Right cardiac atrium (tissue), 5 donors: ENCODE measurements at places on chromosomes 6 and 20. TPM values are rescaled to one million over a fixed set of nuclear protein-coding genes. Genes with fewer than 3 reads are reported as not detected.

C20orf144 gene
- total RNA-seq = not detected

DNA sequence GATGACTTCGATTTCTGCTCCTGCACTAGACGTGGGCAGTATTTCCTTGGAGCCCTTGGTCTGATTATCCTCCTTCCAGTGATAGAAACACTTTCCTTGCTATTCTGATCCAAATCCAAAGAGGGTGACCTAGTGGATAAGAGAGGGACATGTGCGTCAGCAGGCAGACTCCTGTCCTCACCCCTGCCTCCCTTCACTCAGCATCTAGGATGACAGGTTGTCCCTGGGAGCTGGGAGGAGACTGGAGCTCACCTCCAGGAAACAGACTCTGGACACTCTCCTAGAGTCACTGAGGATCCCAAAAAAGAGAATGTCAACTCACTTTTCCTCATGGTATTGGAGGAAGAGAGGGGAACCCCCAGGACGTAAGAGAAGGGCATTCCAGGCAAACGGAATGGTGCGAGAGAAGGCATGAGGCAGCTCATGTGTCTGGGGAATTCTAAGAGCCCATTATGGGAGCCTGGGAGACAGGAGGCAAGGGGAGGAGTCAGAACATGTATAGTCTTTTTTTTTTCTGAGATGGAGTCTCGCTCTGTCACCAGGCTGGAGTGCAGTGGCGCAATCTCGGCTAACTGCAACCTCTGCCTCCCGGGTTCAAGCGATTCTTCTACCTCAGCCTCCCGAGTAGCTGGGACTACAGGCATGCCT lies 2.2 kb downstream of the C20orf173 start:
- no peak for DNase-seq

DNA sequence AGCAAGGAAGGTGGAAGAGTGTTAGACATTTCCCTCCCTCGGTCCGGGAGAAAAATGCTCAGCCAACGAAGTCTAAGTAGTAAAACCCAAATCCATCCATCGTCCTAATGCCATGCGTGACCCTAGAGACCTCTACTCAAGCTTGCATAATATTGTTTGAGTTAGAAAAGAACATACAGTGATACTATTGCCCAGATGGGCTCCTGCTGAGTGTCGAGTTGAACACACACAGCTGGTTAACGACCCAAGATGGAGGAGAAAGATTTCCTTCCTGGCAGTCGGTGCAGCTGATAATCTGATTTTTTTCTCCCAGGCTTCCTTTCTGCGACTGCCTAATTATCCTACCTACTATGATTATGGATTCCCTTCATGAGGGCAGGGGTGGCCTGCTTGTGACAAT lies 164.4 kb upstream of the KCNG1 start:
- DNase-seq = no peak

GRCh38 chr6:5086294-5086890 lies 1.3 kb downstream of the PPP1R3G start:
- no peak for DNase-seq
